Right atrium auricular region (tissue), 2 donors: ENCODE measurements at places on chromosomes 4 and X. TPM values are rescaled to one million over a fixed set of nuclear protein-coding genes. Genes with fewer than 3 reads are reported as not detected.

- H3K4me3 ChIP-seq, result no peak overlapping the region
- no peaks in the 10 kb centered on the region for H3K4me1 ChIP-seq
- H3K27ac ChIP-seq, result no peak overlapping the region
- no peaks in the 10 kb centered on the region for H3K27me3 ChIP-seq
- H3K36me3 ChIP-seq, result no peaks in the 10 kb centered on the region
Measured at GRCh38 chrX:64198036-64198435, 7.5 kb downstream of the AMER1 start.

- no peak overlapping the region for H3K27ac ChIP-seq
- no peaks in the 10 kb centered on the region for H3K4me1 ChIP-seq
- no peak overlapping the region for H3K4me3 ChIP-seq
- no peaks in the 10 kb centered on the region for H3K36me3 ChIP-seq
- no peaks in the 10 kb centered on the region for H3K27me3 ChIP-seq
Measured at GRCh38 chr4:77127837-77128621, 29.0 kb upstream of the CCNG2 start.

- no peak overlapping the region for H3K4me3 ChIP-seq
- no peak for DNase-seq
- no peaks in the 10 kb centered on the region for H3K36me3 ChIP-seq
- H3K27me3 ChIP-seq, result no peaks in the 10 kb centered on the region
- H3K4me1 ChIP-seq, result no peaks in the 10 kb centered on the region
- H3K27ac ChIP-seq, result no peak overlapping the region
Measured at GRCh38 chr4:103915224-103915869, 195.6 kb upstream of the TACR3 start.

NLRP2B gene
- total RNA-seq, result not detected

RBMX gene
- total RNA-seq, result 176 TPM

ZC4H2 gene
- total RNA-seq, result 12.9 TPM
